ENCODE measurements at places on chromosomes 12 and 14. TPM values are rescaled to one million over a fixed set of nuclear protein-coding genes. Genes with fewer than 3 reads are reported as not detected.

DNA sequence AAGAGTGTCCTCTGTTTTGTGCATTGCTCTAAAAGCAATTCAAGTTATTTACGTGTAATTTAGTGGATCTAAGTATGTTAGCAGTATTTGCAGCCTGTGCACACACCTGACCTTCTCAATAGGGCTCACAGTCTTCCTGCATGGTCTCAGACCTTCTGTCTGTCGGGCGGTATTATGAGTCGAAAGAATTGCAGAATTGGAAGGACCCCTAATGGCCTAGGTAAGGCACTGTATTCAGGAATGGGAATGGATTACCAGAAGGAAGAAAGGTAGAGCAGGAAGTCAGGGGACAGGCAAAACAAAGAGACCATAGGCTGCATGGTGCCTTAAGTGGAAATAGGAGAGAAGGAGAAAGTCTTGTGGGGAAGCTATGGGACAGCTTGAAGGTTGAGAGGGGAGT lies 341.6 kb downstream of the VRK1 start:
- no peak for DNase-seq
- peaks cover 13% of the 10 kb centered on the region for H3K4me1 ChIP-seq
- peaks cover 5% of the 10 kb centered on the region for H3K36me3 ChIP-seq
- no peak overlapping the region for H3K27ac ChIP-seq
- H3K4me3 ChIP-seq = no peak overlapping the region

GRCh38 chr12:122111089-122111641 lies 32.6 kb downstream of the MLXIP start:
- H3K27me3 ChIP-seq = no peaks in the 10 kb centered on the region
- peaks cover 71% of the 10 kb centered on the region for H3K4me1 ChIP-seq
- no peak overlapping the region for H3K27ac ChIP-seq
- H3K4me3 ChIP-seq = no peak overlapping the region
- no peaks in the 10 kb centered on the region for H3K36me3 ChIP-seq

GRCh38 chr12:108495054-108495453 lies 20.0 kb upstream of the FICD start:
- H3K4me1 ChIP-seq = no peaks in the 10 kb centered on the region
- DNase-seq = no peak
- no peak overlapping the region for H3K27ac ChIP-seq
- peaks cover 57% of the 10 kb centered on the region for H3K27me3 ChIP-seq

Gene KRT4
- 0.10 TPM for total RNA-seq

Gene IAPP
- not detected for total RNA-seq
